PC-3 (cell line): ENCODE measurements at places on chromosomes 11 and 22.

DNA sequence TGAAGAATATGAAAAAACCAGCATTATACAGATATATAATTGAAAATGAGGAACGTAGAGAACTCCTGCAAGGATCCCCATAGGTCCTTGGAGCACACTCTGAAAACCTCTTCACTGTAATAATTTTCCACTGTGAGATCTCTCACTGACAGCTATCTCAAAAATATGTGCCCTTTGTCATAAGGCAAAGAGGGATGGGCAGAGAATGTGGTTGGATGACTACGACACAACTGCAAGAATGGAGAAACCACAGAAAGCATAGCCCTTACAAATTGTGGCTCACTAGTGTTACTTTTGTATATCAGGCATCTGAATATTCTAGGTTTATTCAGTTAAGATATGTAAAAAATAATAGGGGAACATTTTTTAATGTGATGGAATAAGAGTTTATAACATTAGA, 7.9 kb upstream of the CTSC start:
- peak; percentile 65 for DNase-seq
- no peak overlapping the region for H3K27ac ChIP-seq
- no peaks in the 10 kb centered on the region for H3K36me3 ChIP-seq
- H3K27me3 ChIP-seq: no peaks in the 10 kb centered on the region
- peaks cover 10% of the 10 kb centered on the region for H3K4me1 ChIP-seq

- peak; percentile 88 for DNase-seq
- H3K4me1 ChIP-seq: peaks cover 13% of the 10 kb centered on the region
- H3K27me3 ChIP-seq: no peaks in the 10 kb centered on the region
- H3K4me3 ChIP-seq: peak overlapping the region; percentile 57
Measured at GRCh38 chr11:45843158-45843924, 3.9 kb upstream of the CRY2 start.

DNA sequence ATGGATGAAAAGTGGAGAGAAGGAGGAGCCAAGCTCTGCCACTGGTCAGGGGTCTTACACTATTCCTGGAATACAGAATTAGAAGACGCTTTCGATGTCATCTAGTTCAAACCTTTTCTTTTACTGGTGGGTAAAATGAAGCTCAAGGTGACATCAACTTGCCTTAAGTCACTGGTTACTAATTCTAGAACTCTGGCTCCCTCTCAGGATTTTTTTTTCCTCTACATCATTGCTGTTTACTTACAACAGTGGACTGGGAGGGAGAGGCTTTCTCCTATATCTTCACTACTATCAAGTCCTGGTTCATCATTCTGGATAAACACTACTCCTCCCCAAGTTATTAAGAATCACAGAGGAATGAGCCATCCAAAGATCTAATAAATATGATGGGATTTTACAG, 82.9 kb downstream of the ETS1 start:
- no peak for DNase-seq
- peaks cover 29% of the 10 kb centered on the region for H3K36me3 ChIP-seq
- H3K27ac ChIP-seq: no peak overlapping the region
- no peaks in the 10 kb centered on the region for H3K27me3 ChIP-seq

DNA sequence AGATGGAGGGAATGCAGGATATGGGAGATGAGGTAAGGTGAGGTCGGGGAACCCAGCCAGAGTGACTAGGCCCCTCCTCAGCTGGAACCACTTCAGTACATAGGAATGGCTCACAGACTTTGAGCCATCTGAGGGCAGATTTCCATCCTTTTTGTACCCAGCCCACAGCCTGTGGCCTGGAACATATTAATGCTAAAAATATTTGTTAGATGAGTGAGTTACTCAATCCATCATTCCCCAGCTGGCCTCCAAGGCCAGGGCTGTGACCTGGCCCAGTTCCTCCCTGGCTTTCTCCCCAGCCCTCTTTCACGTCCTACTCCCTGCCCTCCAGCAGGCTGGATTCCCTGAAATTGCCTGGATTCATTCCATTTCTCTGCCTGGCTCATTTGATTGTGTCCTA, 57.2 kb upstream of the PRDM11 start:
- no peaks in the 10 kb centered on the region for H3K27me3 ChIP-seq
- peak overlapping the region; percentile 72 for H3K27ac ChIP-seq
- H3K36me3 ChIP-seq: no peaks in the 10 kb centered on the region
- H3K4me3 ChIP-seq: no peak overlapping the region
- peaks cover 43% of the 10 kb centered on the region for H3K4me1 ChIP-seq

- DNase-seq: peak; percentile 50
- H3K36me3 ChIP-seq: no peaks in the 10 kb centered on the region
- H3K4me3 ChIP-seq: peak overlapping the region; percentile 93
Measured at GRCh38 chr11:108009497-108010370, 1.0 kb downstream of the CUL5 start.

- no peaks in the 10 kb centered on the region for H3K27me3 ChIP-seq
- H3K4me3 ChIP-seq: no peak overlapping the region
Measured at GRCh38 chr22:42436404-42436803, 4.2 kb upstream of the NFAM1 start.

- no peak overlapping the region for H3K27ac ChIP-seq
- H3K4me3 ChIP-seq: no peak overlapping the region
- DNase-seq: peak; percentile 89
Measured at GRCh38 chr11:68659158-68659921, 25.0 kb upstream of the GAL start.

DNA sequence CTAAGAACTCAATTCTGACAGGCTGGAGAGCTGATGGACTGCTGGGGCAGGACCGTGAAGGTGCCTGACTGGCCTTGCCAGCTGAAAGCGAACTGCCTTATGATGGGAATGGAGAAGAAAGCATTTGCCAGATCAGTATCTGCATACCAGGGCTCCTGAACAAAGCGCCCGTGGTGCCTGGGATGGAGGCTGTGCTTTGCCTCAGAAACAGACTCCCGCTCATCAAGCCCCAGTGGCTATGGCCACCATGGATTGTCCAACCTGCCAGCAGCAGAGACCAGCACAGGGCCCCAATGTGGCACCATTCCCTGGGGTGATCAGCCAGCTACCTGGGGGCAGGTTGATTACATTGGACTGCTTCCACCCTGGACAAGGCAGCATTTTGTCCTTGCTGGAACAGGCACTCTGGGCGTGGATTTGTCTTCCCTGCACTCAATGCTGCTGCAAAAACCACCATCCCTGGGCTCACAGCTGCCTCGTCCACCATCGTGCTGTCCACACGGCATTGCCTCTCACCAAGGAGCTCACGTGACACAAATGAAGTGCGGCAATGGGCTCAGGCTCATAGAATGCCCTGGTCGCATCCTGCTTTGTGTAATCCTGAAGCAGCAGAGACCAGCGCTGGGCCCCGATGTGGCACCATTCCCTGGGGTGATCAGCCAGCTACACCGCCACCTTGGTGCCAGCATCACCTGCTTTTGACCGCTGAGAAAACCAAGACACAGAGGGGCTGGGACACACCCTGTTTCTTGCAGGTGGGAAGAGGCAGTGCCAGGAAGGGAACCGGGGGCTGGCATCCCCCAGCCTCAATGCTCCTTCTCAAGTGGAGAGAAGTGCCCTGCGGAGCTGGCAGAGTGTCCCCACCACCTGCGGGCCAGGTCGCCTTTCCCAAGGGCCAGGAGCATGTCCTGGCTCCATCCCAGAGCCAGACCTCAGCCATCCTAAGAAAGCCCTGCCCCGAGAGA, 1367.5 kb downstream of the BRD1 start:
- H3K4me1 ChIP-seq: no peaks in the 10 kb centered on the region
- no peak overlapping the region for H3K4me3 ChIP-seq
- no peaks in the 10 kb centered on the region for H3K27me3 ChIP-seq
- no peaks in the 10 kb centered on the region for H3K36me3 ChIP-seq
